ENCODE measurements at places on chromosomes 3 and 15.
A peak's percentile ranks its signal among the peaks of the same experiment; 100 is the strongest.

GRCh38 chr3:64539451-64540196 lies 148.2 kb downstream of the ADAMTS9 start:
- peak; percentile 93 for DNase-seq

- no peak for DNase-seq
Measured at GRCh38 chr15:65401611-65402240, 21.0 kb downstream of the IGDCC4 start.

DNA sequence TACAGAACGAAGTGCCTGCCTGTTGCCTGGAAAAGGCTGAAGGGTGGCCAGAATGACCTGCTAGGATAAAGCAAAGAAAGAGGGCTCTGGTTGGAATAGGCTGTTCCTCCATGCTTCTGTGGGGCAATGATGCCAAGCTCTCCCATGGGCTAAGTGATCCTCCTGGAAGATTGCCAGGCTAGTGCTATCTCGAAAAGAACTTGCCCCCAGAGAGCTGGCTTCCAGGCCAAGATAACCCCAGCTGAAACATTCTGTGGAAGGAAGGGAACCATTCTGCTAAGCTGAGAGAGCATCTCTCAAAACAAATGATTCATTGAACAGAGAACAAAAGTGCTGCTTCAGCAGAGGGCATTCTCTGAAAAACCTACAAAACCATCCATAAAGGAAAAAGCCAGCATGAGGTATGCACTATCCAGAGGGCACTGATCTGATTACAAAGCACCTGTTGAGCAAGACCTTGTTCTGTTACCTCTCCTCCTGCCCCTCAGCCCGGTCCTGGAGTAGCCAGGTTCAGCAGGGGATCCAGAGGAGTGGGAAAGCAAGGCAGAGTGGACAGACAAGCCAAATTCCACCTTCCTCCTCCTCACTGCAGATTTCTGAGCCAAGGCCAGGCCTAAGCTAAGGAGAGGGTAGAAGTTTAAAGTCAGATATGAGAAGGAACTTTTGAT lies 31.9 kb upstream of the SPRED1 start:
- DNase-seq: no peak

GRCh38 chr3:160784853-160785252 lies 28.8 kb downstream of the PPM1L start:
- DNase-seq: no peak

GRCh38 chr3:189813647-189814240 lies 182.6 kb downstream of the TP63 start:
- DNase-seq: no peak
